ENCODE measurements at places on chromosomes 13 and 19.

DNA sequence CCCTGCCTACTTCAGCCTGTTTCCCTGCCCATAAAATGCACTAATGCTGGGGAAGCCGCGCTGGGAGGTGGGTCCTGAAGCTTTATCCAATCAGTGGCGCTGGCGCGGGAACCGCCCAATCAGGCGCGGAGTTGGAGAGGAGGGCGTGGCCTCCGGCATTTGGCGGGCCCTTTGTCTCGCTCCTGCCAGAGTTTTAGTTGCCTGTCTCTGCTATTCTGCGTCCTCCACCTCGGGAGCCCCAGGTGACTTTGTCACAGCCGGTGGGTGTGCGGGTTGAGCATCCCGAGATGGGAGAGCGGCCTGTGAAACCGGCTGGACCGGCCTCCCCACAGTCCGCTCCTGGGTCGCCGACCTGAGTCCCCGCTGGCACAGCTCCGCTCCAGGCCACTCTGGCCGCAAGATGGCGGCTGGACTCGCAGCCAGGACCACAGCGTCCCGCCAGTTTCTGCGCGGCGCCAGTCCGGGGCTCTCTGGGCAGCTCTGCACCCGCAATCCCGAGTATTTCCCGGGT, 30.7 kb upstream of the ZNF429 start:
- peak; percentile 83 for DNase-seq

DNA sequence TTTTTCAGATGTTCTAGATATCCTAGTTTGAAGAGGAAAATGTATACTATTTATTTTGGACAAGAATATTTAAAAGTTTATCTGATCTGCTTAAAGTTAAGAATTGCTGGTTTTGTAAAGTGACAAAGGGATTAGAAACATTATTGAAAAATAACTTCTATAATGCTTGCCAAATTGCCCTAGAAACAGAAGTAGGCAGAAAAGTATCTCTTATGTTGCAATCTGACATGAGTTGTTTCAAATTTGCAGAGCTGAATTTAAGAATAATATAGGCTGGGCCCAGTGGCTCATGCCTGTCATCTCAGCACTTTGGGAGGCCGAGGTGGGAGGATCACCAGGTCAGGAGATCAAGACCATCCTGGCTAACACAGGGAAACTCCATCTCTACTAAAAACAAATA, 777.1 kb downstream of the LIG4 start:
- peak; percentile 54 for DNase-seq

DNA sequence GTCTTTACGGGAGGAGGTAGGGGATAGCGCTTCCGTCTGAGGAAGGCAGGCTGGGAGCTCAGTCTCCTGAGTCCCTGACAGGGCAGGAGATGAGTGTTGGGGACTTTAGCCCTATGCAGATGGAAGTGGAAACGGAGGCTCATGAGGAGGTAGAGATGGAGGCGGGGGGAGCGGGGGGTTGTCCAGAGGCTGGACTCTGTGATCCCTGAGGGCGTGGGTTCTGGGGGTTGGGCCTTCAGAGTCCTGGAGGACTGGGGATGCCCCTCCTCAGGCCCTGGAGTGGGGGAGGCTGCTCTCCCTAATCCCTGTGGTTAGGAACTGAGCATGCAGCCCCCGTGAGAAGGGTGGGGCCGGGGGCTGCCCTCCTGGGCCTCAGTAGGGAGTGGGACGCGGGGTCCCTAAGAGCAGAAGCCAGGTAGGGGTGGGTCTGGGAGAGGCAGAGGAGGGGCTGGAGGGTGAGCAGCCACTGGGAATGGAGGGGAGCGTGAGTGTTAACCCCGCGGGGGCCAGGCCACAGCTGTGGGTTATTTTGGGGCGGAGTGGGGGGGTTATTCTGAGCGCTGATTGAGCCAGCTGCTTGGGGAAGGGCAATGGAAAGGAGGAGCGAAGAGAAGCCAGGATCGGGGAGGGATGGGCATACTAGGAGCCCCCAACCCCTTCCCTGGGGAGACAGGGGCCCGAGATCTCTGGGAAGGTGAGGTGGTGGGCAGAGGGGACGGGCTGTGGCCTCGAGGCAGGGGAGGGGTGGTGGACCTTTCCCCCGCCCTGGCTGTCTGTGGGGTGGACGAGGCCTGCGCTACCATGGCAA, 2.8 kb downstream of the GRIN2D start:
- DNase-seq = no peak

GRCh38 chr13:76723551-76724232, 162.5 kb downstream of the KCTD12 start:
- DNase-seq = peak; percentile 93

DNA sequence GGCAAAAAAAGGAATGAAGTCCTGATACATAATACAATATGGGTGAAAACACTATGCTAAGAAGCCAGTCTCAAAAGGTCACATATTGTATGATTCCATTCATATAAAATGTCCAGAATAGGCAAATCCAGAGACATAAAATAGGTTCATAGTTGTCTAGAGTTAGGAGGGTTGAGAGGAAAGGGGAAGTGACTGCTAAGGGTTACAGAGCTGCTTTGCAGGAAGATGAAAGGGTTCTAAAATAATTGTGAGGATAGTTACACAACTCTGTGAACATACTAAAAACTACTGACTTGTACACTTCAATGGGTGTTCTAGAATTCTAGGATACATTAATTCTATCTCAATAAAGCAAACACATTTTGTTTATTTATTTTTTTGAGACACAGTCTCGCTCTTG, 25.7 kb downstream of the CAB39L start:
- DNase-seq = no peak

GRCh38 chr13:48993150-48993549, 17.4 kb downstream of the FNDC3A start:
- no peak for DNase-seq

DNA sequence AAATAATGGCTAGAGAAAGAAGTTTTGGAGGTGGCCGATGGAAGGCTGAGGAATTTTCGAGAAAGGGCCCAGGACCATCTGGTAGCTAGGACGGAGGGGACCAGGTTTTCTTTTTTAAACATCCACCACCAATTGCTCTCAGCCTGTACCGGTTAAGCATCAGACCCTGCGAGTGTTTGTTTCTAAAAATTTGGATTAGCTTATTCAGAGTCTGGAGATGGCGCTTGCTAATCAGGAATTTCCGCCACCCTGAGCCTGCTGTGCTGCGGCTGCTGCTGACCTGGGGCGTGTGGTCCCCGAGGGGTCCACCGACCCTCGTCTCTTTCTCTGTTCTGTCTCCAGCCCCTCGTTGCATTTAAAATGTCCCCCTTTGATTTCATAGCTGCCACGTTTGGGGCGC, 2.0 kb downstream of the UHRF1 start:
- DNase-seq = peak; percentile 42

DNA sequence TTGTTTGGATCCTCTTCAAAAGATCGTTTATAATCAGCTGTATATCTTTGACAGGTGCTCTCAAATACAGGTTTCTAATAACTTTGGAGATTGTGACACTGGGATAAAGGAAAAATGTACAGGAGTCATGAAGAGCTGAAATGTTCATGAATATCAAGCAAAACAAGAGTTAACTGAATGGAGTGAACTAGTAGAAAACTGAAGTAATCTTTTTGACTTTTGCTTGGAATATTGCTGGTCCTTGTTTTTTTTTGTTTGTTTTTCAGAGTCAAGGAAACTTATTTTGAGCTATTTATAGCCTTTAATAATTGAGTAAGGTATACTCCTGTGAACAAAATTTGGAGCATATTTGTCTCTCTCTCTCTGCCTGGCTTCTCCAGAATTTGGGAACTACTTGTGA, 25.3 kb downstream of the MED4 start:
- DNase-seq = no peak

- peak; percentile 99 for DNase-seq
Measured at GRCh38 chr19:16315825-16316505, 8.7 kb upstream of the KLF2 start.

DNA sequence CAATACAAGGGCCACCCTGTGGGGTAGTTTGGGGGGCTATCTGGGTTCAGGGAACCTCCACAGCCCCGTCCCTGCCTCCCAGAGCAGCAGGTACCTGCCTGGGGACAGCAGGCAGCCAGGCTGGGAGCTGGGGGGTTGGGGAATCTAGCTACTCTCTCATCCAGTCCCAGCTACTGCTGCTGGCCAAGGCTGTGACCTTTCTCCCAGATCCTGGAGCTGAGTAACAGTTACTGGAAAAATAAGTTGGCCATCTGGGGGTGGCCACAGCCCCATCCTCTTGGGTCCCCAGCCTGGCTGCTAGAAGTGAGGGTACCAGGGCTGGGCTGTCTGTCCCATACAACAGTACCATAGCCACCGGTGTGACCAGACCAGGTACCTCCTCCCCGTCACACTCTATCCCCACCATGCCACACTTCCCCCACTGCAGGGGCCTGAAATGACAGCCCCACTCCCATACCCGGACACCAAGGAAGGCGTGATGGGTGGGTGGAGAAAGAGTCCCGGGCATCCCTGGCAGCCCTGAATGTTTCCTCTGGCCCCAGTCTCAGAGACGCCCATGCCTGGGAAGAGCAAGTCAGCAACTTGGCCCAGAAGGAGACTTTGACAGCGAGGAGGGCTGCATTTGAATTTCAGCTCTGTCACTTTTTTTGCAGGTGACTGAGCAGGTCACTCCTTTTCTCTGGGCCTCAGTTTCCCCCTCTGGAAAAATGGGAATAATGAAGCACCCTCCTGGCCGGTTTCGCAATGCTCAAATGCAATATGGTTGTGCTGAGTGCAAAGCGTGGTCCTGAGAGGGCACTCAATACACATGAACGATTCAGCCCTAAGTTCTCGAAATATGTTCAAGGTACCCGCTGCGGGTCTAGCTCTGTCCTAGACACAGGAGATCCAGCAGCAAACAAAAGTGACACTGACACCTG, 30.7 kb upstream of the NFIC start:
- peak; percentile 38 for DNase-seq

GRCh38 chr19:54345938-54346386, 7.0 kb upstream of the LILRA4 start:
- DNase-seq = no peak

DNA sequence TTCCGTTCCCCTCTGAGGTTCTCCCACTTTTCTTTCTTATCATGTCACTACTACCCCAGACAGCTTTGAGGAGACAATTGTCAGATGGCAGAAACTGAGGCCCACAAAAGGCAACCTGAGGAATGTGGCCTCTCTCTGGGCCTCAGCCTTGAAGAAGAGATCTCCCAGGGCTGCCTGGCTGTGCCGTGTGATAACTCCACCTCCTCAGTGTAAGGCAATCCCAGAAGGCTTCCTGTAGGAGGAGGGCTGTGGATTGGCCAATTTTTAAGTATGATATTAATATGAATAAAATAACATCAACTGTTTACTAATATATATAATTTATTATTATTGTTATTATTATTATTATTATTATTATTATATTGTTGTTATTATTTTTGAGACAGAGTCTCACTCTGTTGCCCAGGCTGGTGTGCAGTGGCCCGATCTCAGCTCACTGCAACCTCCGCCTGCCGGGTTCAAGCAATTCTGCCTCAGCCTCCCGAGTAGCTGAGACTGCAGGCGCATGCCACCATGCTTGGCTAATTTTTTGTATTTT, 4.5 kb upstream of the DUS3L start:
- no peak for DNase-seq

GRCh38 chr13:51559946-51560735, 24.1 kb upstream of the WDFY2 start:
- no peak for DNase-seq

DNA sequence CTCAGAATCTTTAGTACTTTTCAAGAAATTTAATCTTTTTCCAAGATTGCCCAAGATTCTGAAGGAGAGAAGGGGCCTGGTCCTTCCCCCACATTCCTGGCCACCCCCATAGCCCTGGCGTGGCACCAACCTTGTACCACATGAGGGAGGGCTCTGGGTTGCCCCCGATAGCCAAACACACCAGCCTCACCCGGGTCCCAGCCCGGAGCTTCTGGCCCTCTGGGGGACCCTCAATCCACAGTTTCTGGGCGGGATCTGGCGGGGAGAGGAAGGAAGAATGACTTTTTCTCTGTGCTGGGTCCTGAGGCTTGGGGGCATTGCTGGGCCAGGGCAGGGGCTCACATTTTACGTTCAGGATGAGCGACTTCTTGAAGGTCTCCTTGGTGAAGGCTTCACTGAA, 4.4 kb downstream of the NPHS1 start:
- DNase-seq = no peak

- no peak for DNase-seq
Measured at GRCh38 chr13:87107651-87108050, 563.5 kb upstream of the SLITRK5 start.

DNA sequence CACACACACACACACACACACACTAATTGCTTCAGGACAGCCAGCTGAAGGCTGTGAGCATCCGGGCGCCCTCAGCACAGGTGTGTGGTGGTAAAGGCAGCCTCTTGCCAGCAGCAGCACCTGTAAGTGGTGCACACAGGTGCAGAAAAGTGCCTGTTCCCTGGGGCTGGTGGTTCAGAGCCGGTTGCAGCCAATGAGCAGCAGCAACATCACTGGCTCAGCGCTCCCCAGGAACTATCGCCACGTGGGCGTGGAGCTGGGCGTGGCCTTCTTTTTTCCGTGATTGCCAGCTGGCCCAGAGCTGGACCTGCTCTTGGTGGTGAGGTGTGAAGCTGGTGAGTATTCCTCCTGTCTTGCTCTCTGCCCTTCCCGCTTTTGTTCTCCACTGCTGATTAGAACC, at the start of gene NLRP5:
Gene NLRP5 (plus strand): TSS at position 289 of the 400 bp plus-strand sequence.
- DNase-seq = no peak

Measured in iris pigment epithelial cell (primary cell).